ENCODE measurements at places on chromosomes 13 and 19.

DNA sequence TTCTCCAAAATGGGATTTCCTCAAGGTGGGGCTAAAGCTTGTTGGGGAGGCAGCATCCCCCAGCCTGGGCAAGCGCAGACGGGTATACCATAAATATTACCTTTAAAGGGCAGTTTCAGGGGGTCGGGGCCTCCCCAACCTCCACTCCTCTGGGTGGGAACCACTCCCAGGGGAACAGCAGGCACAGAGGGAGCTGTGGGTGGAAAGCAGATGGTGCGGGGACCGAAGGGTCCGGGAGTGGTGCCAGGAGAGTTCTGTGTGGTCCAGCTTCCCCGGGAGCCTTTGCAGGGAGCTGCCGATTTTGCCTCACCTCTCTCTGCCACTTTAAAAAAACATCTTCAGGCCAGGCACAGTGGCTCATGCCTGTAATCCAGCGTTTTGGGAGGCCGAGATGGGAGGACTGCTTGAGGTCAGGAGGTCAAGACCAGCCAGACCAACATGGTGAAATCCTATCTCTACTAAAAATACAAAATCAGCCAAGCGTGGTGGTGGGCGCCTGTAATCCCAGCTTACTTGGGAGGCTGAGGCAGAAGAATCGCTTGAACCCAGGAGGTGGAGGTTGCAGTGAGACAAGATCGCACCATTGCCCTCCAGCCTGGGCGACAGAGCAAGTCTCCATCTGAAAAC is 5.5 kb downstream of the MAST3 start:
- DNase-seq = no peak

- DNase-seq = peak; percentile 41
Measured at GRCh38 chr13:113907635-113908617, 44.0 kb upstream of the GAS6 start.

GRCh38 chr19:43667876-43668405 is 2.0 kb downstream of the PLAUR start:
- no peak for DNase-seq

GRCh38 chr19:34403784-34404108 is 453 bp upstream of the PDCD2L start:
- DNase-seq = no peak

GRCh38 chr13:30371649-30372265 is 50.5 kb upstream of the UBE2L5 start:
- DNase-seq = peak; percentile 70

DNA sequence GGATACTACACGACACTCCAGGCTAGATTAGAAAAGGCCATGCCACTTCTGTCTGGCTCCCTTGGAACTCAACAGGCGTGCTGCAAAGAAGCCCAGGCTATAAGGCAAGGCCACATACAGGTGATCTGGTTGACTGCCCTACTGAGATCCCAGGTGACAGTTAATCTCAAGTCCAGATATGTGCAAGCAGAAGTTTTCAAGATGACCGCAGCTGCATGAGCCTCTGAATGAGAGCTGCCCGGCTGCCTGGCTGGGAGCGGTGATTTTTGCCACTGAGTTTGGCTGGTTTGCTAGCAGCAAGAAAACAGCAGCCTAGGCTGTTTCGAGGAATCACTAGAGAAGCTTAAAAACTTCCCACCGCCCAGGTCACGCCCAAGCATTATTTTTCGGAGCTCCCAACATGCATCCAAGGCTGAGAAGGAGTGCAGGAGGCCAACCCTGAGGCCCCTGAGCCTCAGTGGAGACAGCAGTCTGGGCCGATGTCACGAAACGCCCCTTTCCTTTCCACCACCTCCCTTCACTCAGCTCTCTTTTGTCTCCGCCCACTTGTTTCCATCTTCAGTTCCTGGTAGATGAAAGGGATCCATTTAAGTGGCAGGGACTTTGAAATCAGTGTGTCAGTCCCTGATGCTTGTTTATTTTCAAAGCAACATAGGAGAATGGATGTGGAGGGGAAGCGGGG is 14.0 kb upstream of the URI1 start:
- DNase-seq = no peak

DNA sequence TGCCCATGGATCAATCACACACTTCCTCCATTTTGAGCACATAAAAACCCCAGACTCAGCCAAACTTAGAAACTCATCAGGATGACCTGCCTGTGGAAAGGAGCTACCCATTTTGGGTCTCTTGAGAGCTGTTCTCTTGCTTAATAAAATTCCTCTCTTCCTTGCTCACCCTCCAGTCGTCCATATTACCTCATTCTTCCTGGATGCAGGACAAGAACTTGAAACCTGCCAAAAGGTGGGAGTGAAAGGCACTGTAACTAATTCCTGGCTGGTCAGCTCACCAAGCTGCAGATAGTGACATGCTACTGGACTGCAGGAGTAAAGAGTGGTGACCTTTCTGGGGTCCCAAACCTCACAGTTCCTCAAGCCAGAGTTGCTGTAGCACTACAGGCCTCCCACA is 20.2 kb downstream of the LIG4 start:
- DNase-seq = no peak

DNA sequence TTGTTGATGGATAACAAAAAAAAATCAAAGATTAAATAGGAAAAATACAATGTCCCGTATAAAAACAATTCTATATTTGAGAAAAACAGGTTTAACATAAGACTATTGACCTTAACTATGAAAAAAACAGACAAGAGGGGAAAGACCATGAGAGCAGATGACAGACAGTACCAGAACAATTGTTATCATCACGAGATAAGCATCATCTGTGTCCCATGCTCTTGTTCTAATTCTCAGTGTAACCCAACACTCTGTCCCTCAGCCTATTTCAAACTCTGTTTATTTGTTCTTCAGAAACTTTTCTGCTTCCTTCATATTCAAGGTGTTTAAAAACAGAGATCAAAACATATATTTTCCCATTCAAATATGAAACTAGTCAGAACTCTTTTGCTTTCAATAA is 216.4 kb downstream of the PCDH9 start:
- DNase-seq = no peak

GRCh38 chr19:57338877-57339276 is 12.2 kb upstream of the ZNF304 start:
- DNase-seq = no peak

GRCh38 chr13:34462843-34463242 is 479.2 kb upstream of the NBEA start:
- DNase-seq = no peak

DNA sequence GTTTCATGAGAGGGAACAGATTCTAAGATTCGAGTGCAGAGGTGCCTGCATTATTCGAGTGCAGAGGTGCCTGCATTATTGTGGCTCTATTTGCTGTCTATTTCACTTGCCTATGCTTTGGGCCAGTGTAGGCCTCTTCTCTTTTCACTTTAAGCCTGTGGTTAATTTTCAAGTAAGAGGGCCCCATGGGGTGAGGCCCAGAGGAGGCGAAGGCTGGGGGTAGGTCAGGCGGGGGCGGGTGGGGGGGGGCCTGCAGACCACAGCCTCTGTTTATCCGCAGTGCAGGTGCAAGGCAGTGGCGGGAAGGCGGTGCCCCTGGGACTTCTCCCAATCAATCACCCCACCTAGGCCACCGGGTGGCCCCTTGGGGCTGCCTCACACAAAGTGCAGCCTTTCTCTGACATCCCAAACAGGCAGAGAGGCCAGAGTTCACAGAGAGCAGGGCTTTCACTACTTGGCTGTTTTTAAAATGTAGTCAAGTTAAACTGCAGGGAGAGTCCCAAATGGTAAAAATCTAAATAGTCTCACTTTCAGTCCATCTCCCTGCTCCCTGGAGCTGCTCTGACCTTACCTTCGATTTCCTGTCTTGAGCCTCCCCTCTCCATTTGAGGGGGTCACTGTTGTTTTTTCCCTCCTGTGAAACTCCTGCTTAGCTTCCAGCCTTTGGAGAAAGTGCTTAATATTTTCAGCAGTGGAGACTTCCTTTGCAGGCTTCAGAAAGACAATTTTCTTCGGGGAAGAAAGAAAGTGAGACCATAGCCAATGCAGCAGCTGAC is 249.0 kb downstream of the DLEU7 start:
- peak; percentile 81 for DNase-seq

GRCh38 chr13:20512042-20512683 is 13.5 kb downstream of the CRYL1 start:
- DNase-seq = no peak

DNA sequence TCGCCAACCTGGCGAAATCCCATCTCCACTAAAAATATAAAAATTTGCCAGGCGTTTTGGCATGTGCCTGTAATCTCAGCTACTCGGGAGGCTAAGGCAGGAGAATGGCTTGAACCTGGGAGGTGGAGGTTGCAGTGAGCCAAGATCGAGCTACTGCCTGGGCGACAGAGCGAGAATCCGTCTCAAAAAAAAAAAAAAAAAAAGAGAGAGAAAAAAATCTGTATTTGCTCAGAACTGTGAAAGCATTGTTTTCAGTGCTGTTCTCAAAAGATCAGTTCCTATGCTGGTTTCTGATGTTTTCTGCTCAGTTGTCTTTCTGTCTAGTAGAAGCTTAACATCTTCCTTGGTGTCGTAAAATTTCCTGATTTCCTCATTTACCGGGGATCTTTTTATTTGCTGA is 2.5 kb downstream of the SF3A2 start:
- DNase-seq = no peak

DNA sequence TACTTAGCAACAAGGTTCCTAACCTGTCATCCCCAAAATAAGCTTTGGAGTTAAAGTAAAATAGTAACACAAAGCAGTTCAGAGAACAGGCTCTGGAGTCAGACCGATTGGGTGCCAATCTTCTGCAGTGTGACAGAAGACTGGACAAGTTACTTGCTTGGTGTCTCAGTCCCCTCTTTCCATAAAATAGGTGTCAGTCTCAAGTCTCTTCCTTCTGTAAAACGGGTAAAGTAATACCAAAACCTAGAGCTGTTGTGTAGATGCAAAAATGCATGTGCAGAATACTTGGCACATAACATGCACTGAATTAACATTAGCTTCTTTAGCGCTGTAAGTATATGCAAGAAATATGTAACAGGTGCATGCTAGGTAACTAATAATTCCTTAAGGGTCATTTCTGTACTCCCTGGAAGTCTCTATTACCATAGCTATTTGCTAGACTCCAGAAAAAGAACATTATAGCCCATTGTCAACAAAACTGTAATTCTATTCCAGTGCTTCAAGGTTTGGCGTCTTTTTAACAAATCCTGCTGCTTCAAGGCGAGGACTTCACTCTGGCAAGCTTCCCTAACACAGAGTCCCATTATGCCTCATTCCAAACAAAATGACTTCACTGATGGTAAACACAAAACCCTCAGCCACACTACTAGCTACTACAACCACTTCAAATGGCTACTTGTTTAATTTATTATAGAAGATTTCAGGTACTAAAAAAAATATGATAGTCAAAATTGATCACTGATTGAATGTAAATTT is 32.8 kb downstream of the ELF1 start:
- DNase-seq = no peak

DNA sequence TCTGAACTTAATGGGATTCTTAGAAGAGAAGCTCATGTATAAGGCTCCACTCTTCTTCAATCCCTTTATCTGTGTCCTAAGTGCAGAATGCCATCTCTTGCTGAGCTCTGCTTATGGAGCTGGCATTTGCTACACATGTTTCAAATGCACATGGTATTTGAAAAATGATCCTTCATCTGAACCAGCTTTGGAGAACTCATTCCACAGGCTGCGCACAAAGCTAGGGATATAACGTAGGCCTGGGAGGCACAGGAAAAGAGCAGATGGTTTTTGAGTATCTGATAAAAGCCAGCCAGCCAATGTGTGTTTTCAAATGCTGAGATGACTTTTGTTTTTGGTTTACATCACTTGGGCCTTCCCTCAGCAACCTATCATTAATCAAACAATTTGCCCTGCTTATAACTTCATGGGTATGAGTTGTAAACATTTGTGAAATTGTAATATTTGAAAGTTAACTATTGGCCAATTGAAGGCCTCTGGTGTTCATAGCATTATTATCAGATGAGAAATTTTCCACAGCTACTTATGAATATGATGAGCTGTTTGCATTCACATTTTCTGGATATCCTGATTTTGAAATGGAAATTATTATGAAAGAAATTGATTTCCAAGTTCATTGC is 729.0 kb downstream of the FGF9 start:
- DNase-seq = no peak
